ENCODE measurements at places on chromosomes 1 and 21.

DNA sequence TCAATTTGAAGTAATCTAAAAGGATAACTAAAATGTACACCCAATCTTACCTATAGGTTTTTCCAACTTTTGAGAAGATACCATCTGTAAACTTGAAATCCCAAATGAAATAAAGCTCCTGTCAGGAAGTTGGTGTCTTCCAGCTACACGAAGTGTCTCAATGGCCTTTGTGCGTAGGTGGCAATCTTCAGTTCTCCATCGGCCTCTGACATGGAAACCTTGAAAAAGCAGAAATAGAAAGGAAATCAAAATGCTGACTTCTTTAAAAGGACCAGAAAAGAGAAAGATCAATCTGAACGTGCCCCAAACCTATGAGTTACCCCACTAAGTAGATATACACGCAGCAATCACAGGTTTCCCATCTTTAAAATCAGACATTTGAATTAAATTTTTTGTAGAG is 10.0 kb downstream of the MKNK1 start:
- DNase-seq, result no peak

DNA sequence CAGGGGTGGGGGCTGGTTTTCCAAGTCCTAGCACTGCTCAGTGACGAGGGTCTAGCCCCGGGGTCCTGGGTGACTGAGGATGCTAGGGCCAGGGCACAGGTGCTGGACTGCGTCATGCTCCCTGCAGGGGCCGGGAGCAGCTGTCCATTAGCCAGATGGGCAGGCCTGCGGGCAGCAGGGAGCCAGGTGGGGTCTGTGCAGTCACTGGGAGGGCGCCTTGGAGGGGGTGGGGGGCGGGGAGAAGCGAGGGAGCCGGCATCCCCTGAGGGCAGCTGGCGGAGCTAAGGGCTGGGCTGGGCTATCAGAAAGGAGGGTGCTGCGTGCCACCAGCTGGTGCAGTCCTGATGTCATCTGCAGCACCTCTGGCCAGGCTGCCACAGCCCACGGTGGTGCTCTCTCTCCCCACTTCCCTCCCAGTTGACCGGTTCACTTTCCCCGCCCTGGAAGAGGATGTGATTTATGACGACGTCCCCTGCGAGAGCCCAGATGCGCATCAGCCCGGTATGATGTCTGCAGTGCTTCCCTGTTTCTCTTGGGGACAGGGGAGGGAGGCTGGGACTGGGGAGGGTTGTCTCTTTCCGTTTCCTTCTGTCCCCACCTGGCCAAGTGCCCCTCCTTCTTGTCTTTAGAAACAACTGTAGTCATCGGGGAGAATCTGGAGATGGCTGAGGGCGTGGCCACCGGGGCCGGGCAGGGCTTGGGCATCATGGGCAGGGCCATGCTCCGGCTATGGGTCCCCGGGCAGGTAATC is 63.8 kb downstream of the ARHGEF10L start:
- no peak for DNase-seq

GRCh38 chr1:224739997-224740684 is 124.0 kb downstream of the CNIH3 start:
- no peak for DNase-seq

- DNase-seq, result no peak
Observed at GRCh38 chr1:171984850-171985485, 143.7 kb downstream of the DNM3 start.

DNA sequence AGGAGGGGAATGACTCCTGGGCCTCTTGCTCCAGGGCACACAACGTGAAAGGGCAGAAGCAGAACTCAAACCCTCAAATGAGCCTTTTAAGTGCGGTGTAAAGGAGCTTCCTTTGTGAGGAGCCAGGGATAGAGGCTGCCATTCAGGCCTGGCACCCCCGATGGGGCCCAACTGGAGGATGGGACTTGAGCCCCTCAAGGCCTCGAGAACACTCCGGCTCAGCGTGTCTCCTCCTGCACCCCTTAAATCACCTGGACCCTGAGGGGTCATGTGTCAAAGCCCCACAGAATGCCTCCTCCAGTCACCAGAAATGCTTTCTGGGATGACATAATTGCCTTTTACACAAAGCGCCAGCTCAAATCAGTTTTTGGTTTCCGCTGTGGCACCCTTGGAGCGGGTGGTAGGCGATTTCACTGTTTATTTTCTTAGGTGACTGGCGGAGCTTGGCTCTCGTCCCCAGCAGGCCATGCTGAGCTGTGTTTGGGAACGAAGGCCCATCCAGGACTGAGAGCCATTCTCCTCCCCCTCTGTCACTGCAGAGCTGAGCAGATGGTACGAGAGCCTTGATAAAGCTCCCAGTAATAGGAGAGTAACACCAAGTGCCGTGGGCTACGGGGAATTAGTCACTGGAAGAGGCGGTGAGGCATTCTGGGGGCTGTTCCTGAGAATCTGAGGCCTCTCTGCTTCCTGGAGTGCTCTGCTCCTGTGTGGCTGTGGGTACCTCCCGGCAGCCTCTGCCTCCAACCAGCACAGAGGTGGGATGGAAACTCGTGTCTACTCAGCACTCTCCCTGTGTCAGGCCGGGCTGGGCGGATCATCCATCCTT is 163.0 kb downstream of the GRIK3 start:
- no peak for DNase-seq

DNA sequence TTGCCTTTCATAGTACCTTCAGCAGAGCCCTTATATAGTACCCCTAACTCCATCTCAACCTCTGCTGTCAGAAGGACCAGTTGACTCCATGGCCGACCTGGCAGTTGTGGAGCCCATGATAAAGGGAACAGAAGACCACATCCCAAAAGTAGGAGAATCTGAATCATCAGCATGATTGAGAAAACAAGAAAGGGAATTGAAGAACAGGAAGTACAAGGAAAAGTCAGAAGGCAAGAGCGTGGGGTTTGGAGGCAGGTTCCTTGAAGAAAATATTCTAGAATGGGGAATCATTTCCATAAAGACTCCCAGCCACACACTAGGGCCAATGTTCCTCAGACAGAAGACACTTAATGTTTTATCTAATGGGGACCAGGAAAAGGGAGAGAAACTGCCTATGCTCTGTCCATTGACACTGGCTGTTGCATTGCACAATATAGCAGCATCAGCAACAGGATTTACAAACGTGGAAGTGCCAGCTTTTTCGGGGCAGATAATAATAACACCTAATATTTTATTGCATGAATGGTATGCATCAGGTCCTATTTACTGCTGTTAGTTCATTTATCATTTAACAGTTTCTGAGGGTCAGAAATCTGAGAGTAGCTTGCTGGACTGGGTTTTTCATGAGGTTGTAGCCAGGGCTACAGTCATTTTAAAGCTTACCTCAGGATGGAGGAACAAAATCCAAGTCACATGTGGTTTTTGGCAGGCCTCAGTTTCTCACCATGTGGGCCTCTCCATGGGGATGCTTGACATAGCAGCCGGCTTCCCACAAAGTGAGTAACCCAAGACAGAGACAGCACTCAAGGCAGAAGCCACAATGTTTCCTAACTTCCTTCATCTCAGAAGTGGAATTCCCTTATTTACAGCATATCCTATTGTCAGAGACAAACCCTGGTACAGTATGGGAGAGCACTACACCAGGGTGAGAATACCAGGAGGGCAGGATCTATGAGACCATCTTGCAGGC is 483.4 kb downstream of the PLPP3 start:
- no peak for DNase-seq

DNA sequence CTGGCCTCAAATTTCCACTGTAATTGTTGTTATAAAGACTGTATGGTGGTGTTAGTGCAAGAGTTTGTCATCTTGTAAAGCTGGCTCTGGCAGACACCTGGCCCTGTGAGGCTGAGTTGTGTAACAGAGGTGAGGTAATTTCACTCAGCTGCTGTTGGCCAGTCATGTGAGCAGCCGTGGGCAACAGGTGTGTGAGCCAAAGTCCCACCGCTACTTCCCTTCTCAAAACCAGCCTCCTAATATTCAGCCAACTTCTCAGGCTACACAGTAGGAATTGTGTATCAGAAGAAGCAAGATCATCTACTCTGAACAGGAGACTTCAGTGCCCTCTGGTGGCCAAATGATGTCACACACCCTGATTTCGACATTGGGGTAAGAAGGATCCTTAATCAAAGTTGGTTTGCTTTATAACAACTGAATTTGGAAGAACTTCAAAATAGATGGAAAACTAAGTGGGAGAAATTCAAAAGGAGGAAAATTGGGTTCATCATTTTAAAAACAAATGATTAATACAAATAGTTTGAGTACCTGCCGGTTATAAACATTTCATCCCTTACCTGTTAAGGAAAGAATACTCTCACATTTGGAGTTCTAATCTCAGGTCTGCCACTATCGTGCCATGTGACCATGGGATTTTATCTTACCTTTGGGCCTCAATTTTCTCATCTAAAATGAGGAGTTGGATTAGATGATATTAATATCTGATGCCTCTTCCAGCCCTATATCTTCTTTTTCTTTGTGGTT is 2.6 kb upstream of the CREG1 start:
- DNase-seq, result peak; percentile 68

- no peak for DNase-seq
Observed at GRCh38 chr1:203555076-203555475, 61.1 kb downstream of the OPTC start.

DNA sequence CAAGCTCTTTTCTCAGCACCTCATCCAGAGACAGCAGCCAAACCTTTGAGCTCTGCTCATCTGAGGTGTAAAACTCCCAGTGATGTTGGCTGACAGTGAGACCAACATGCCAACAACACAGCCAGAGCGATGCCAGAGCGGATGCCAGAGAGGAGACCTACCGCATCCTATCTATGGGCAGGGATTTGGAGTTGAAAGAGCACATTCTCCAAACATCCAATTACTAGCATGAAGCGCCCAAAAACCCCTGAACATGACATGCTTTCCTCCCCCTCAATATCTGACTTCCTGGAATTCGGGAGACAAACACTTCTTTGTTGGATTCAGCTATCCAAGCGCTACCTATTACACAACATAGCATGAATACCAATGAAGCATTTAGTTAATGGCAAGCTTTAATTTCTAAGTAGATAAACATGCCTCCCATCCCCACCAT is 23.1 kb upstream of the PAXBP1 start:
- no peak for DNase-seq

- no peak for DNase-seq
Observed at GRCh38 chr1:107246775-107247345, 106.0 kb downstream of the NTNG1 start.

DNA sequence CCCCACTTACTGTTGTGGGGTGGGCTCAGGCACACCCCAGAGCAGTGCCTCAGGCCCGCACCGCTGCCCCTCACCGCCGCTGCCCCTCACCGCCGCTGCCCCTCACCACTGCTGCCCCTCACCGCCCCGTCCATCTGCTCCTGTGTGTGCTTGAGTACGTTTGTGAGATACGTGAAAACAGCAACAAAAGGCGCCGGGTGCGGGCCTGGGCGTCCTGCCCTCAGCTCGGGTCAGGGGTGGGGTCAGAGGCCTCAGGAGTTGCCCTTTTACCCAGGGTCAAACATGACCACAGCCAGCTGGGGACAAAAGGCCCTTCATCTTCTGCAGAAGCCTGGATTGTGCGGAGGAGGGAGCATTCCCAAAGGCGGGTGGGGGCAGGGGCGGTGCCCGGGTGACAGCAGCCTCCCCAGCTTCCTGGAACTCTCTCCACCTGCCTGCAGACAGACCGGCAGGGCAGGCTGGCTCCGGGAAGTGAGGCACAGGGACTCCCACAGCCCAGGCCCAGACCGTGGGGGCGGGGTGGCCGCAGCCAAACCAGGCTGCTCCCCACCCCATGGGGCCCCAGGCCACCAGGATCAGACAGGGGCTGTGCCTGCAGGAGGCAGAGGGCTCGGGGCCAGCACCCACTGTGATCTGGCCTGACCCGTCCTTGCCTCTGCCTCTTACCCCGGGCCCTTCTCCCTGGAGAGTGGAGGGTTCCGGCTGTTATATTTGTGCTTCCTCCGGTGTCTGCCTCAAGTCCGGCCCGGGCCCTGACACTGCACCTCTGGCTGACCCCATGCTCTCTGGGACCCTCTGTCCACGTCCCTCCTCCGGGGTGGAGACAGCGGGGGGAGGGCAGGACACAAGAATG is 2.3 kb upstream of the VWA1 start:
- no peak for DNase-seq

DNA sequence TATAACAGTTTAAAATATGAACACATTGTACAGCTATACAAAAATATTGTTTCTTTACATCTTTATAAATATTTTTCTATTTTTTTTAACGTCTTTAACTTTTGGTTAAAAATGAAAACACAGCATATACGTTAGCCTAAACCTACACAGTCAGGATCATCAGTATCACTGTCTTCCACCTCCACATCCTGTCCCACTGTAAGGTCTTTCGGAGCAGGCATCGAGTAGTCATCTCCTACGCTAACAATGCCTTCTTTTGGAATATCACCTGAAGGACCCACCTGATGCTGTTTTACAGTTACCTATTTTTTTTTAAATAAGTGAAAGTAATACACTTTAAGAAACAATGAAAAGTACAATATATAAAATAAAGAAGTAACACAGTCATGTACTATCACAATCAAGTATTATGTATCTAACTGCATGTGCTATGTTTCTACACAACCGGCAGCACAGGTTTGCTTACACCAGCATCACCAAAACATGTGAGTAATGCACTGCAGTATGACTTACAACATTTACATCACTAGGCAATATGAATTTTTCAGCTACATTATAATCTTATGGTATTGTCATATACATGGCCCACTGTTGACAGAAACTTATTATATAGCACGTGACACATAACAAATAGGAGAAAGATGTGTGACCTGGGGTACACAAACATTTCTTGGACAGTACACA is 254.4 kb downstream of the AKT3 start:
- DNase-seq, result peak; percentile 7

- no peak for DNase-seq
Observed at GRCh38 chr1:227895828-227896685, 51.7 kb downstream of the WNT9A start.

- DNase-seq, result no peak
Observed at GRCh38 chr1:173560285-173560880, 42.5 kb downstream of the SLC9C2 start.

DNA sequence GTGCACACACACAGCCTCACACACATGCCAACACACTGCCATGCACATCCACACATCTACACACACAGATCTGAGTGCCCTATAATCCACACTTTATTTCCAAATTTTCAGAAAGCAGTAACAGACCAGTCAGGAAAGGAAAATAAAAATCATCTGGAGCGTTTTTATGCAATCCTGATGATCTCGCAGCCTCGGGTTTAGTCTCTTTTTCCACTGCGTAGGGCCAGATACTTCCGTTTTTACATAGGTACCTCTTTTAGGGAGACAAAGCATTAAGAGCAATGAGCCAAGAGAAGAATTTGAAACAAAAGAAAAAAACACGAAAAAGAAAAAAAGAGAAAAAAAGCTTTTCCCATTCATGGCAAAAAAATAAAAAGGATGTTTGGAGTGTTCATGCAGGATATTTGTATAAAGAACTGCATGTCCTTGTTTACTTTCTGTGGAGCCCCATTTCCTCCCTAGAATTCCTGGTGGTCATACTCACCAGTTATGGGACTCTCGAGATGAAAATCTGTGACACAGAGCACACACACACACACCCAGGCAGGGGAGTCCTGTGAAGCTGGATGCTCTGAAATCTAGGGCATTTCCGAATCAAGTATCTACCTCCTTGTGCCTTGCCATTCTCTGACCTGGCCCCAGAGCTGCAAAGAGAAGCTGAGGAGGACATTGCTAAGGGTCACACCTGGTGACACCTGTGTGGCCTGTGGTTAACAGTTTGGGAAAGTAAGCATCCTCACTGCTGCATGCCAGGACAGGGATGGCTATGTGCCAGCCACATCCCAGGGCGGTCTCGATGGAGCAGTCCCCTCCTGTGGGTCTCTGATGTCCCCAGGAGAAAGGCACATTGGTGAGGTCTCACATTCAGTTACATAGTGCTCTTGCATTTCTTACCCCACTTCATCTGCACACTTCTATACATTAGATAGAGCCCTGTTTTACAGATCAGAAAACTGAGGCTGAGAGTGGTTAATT is 83.6 kb downstream of the RUNX1 start:
- DNase-seq, result no peak

GRCh38 chr1:17210176-17210575 is 5.2 kb downstream of the PADI1 start:
- DNase-seq, result no peak

Data from stimulated activated naive CD4-positive, alpha-beta T cell treated with Interleukin-2 at 50 U/mL for 16 hours (primary cell).